T-helper 17 cell (primary cell): ENCODE measurements at places on chromosomes 4 and X.
A peak's percentile ranks its signal among the peaks of the same experiment; 100 is the strongest.

DNA sequence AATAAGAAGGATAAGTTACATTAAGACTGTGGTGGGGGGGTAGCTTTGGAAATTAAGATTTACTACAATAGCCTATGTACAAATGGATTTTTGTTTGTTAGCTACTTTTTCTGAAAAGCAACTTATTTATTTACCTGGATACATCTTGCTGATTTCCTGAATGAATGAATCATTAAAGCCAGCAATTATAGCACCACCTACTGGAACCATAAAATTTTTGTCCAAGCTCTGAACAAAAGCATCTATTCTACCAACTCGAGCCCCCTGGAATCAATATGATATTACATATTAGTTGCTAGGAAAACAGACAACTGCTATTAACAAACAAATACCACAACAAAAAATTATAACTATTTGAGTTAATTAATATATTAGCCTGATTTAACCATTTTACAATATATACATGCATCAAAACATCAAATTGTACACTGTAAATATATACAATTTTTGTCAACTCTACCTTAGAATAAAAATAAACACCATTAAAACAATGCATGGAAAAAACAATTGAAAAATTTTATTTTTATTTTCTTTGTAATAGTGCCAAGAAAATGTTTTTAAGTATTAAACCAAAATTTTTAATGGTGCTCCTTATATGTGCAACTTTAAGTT lies 15.3 kb downstream of the SEPSECS start:
- no peak for DNase-seq

DNA sequence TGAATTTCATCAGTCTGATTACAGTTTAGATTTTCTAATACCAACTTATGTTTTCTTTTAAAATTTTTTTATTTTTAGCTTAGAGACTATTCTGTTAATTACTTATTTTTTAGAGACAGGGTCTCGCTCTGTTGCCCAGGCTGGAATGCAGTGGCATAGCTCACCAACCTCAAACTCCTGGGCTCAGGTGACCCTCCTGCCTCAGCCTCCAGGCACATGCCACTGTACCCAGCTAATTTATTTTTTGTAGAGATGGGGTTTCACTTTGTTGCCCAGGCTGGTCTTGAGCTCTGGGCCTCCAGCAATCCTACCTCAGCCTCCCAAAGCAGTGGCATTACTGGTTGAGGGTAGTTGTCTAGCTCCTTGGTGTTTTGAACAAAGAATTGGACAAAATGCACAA lies 102.0 kb downstream of the KLHL8 start:
- DNase-seq: no peak

DNA sequence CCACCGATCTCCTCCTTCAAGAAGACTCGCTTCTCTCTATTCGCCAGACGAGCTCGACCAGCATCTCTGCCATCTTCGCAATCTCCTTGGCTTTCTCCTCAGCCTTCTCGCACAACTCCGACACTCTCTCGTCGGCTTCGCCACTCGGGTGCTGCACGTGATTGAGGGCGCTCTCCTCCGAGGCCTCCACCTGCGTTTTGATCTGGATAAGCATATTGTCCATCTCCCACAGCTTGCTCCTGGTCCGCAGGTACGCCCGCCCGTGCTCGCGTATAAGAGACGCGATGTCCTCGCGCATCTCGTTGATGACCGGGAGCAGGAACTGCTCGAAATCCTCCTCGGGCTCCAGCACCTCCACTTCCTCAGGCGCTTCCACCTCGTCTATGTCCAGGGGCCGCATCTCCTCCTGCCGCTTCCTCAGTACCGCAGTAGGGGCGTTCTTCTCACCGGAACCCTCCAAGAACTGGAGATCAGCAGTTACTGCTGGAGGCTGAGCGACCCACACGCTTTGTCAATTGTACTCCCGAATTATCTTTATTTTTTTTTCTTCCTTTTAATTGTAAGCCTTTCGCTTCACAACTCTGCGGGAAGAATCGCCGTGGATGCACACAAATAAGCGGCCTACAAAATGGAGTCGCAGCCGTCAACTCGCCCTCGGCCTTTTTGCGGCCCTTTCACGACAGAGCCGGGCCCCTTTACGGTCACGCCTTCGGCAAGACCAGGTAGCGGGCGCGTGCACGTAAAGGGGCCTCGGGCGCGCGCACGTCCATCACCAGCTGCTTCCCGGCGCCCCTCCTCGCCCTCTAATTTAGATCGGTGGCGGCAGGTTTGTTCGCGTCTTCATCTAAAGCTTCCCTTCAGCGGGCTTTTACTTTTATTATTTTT lies at the start of gene MRFAP1L1:
MRFAP1L1 (minus strand) TSS at position 636 of the 885 bp plus-strand sequence; CDS start at position 400, 236 bp downstream.
- peak; percentile 96 for DNase-seq

GRCh38 chr4:63717384-63717783 lies 691.9 kb downstream of the TECRL start:
- DNase-seq: no peak

- DNase-seq: no peak
These were observed 882 bp upstream of the CXCR3 start for GRCh38 chrX:71619193-71619592.

DNA sequence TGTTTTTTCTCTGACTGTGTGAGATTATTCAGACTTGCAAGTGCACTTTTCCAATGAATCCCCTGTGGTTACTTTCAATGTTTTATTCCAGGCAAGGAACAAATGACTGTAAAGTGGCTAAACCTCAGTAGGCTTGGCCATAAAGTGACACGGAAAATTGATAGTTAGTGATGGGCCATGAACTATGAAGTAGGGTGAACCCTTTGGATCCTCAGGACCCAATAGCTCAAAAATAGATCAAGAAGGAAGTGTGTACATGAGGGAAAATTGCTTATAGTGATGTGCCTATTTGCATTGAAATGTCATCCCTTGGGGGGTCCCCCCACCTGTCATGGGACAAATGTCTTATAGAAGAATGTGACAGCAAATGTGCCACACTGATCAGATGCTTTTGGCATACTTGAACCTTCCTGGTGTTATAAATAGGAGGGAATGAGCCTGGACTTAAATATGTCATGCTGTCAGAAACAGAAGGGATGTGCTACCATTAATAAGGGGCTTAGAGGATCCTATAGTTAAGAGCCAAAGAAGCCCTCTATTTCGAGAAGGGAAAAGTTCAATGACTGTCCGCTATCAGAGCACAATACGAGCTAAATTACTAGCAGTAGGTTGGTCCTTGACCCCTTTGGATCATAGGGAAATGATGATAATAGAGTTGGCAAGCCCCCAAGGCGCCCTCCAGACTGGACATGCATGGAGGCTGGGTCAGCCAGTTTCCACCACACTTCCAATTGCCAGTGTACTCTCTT lies 30.3 kb downstream of the SLC16A2 start:
- no peak for DNase-seq

GRCh38 chr4:187617113-187617512 lies 378.5 kb upstream of the ZFP42 start:
- DNase-seq: no peak

GRCh38 chr4:86685401-86685800 lies 91.3 kb downstream of the PTPN13 start:
- DNase-seq: no peak

DNA sequence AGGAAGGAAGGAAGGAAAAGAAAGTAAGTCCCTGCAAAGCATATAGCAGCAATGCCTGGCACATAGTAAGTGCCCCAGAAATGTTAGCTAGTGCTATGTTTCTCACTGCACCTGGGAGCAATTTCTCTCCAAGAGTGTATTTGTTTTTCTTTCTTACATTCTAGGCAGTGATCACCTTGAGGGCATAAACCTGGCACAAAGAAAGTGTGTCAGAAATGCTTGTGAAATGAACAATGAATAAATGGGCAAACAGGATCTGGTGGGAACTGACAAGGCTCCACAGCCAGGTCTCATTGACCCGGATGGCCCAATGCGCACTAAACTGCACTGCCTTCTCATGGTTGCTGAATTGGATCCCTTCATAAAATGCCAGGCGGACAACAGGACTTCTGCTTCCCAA lies 316.4 kb downstream of the LDB2 start:
- DNase-seq: no peak

DNA sequence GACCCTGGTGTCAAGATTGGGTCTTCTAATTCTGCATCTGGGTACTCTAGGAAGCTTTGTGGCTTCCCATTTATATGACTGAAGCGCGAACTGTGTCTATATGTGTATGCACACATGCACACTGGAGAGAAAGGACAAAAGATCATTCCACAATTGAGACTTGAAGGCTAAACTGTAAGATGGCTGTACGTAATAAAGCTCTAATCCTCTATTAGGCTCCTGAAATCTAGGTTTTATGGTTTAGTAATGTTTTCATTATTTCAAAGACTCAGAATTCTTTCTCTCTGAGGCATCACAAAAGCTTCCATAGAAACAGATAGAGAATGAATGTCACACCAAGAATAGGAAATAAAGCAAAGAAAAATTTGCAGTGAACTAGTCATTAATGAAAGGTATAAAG lies 320.7 kb upstream of the FTHL17 start:
- no peak for DNase-seq

DNA sequence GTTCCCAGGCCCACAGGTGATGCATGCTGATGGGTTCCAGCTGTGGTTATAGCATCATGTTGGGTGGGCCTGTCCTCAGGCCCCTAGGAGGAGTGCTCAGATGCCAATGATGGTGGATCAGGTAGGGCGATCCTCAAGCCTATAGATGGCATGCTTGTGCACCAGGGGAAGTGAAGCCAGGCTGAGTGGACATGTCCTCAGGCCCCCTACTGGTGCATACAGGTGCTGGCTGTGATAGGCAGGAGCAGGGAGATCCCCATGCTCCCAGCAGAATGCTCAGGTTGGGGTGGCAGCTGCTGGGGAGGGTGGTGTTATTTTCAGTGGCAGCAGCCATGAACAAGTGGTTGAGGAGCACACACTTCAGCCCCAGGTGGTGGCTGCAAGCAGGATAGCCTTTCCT lies 96.0 kb downstream of the SMARCA1 start:
- no peak for DNase-seq

- DNase-seq: no peak
These were observed 99.8 kb downstream of the PTCHD1 start for GRCh38 chrX:23434356-23434884.

DNA sequence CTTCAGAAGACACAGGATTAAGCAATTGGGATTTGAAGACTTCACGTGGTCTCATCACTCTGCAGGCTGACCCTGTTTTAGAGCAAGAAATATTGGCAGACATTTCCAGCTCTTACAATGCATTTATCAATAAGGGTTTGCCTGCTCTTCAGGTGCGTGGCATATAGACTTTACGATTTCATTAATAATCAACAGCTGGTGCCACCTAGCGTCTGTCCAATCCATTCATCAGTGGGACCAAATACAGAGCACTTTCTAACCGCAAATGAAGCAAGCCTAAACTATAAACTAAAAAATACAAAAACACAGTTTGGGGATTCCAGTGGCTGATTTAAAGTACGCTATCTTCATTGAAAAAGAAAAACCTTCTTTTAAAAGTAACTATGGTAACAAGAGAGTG lies 125.4 kb upstream of the DMD start:
- DNase-seq: no peak

- no peak for DNase-seq
These were observed 7.1 kb downstream of the PF4V1 start for GRCh38 chr4:73860181-73860580.

GRCh38 chr4:56535915-56536314 lies 30.3 kb downstream of the ARL9 start:
- DNase-seq: no peak

GRCh38 chr4:169952236-169953002 lies 73.8 kb downstream of the MFAP3L start:
- no peak for DNase-seq

DNA sequence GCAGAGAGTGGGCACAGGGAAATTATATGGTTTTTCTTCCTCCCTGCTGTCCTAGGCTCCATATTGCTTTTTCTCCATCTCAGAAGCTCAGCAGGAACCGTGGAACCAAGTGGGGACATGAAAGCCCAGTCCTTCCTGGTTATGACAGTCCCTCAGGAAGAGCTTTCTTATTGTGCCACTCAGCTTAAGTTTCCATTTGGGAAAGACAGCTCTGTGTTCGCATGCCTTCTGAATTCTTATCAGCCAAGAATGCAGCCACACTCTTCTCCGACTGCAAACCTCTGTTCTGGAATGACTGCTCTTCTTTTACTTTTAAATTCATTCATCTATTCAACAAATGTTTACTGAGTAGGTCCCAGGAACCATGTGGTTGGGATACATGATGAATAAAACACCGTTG lies 58.0 kb upstream of the PPARGC1A start:
- no peak for DNase-seq

DNA sequence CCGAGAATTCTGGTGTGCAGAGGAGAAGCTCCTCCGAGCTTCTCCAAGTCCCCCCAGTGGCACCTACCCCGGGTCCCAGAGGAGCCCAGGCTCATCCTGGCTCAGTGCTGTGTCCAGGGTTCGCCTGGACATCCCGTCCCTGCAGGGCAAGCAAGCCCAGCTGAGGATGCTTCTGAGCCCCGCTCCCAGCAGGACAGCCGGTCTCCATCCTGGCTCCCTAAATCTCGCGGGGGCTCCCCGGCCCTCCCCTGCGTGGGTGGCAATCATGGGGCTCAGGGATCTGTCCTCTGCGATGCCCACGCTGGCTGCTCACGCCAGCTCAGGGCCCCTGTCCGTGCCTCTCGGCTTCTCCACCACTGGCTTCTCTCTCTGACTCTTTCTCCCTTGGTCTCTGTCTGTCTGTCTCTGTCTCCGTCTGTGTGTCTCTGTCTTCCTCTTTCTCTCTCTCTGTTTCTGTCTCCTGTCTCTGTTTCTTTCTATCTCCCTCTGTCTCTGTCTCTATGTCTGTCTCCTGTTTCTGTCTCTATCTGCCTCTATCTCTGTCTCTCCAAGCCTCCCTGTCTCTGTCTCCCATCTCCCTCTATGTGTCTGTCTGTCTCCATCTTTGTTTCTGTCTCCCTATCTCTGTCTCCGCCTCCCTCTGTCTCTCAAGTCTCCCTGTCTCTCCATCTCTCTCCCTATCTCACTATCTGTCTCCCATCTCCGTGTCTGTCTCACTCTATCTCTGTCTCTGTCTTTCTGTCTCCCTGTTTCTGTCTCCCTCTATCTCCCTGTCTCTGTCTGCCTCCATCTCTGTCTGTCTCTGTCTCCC lies 27.8 kb upstream of the SLC25A6 start:
- no peak for DNase-seq

DNA sequence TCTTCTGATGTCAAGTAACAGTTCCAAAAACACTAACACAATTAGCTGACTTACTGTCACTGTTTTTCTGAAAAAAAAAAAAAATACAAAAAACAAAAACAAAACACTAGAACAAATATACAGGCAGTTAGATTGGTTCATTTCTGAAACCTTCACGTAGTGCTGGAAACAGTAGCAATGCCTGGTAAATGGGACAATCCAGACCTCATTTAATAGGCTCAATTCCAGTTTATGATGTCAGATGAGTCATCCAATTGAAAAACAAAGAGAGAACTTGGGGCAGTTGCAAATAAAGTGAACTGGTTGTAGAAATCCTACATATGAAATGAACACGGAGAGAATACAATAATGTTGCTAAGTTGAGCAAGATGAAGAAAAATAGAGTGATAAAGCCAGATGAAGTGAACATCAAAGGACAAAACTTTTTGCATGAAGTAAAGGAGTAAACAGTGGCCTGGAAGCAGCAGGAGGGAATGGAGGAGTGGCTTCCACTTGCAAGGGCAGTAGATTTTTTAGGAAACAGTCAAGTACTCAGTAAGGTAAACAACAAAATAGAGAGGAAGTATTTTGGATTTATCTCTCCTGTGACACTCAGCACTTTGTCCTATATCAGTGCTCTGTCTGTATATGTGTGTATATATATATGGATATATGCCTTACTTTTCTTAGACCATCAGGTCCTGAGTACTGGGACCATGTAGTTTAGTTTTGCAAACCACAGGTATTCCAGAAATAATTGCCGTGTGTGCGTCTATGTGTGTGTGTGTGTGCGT lies 39.3 kb upstream of the MAGEA10 start:
- no peak for DNase-seq

GRCh38 chr4:75494563-75494962 lies 19.6 kb downstream of the RCHY1 start:
- no peak for DNase-seq
